ENCODE measurements at places on chromosomes 3 and 15. TPM values are rescaled to one million over a fixed set of nuclear protein-coding genes. Genes with fewer than 3 reads are reported as not detected.

Gene CPN2
- total RNA-seq, result not detected

Gene MESP2
- not detected for total RNA-seq

Gene NR2E3
- 2.4 TPM for total RNA-seq

Gene TRANK1
- total RNA-seq, result 10.6 TPM

Gene DIS3L
- total RNA-seq, result 39.3 TPM

Gene ZNF445
- total RNA-seq, result 20.0 TPM

Gene CNTN6
- 5.6 TPM for total RNA-seq

Gene HIGD2B
- total RNA-seq, result not detected

Gene LRRFIP2
- 67.9 TPM for total RNA-seq

DNA sequence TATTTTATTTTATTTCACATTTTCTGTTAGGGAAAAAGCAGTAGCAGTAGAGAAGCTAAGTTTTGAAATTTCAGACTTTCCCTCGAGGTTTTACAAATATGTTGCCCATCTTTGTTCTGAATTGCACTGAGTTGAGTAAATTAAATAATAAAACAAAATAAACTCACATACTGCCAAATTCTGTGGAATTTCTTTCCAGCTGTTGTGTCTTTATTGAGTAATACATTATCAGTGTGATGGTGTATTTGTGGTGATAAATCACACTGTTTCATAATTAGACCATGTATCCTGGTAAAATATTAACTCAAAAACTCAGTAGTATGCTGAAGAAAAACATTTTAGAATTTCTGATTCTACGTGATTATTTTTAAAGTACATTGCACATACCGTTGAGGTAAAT, 592.1 kb downstream of the SI start:
- H3K4me1 ChIP-seq, result no peaks in the 10 kb centered on the region
- H3K27ac ChIP-seq, result no peak overlapping the region
- H3K27me3 ChIP-seq, result no peaks in the 10 kb centered on the region
- DNase-seq, result no peak
- no peaks in the 10 kb centered on the region for H3K36me3 ChIP-seq

GRCh38 chr3:40382617-40382979, 4.4 kb upstream of the ENTPD3 start:
- H3K4me3 ChIP-seq, result no peak overlapping the region
- no peak overlapping the region for H3K27ac ChIP-seq
- H3K4me1 ChIP-seq, result peaks cover 14% of the 10 kb centered on the region

GRCh38 chr3:141011232-141011996, 39.7 kb upstream of the SPSB4 start:
- H3K4me3 ChIP-seq, result no peak overlapping the region
- no peak overlapping the region for H3K27ac ChIP-seq
- no peaks in the 10 kb centered on the region for H3K4me1 ChIP-seq
- no peaks in the 10 kb centered on the region for H3K27me3 ChIP-seq
- no peaks in the 10 kb centered on the region for H3K36me3 ChIP-seq
- DNase-seq, result peak; percentile 72

DNA sequence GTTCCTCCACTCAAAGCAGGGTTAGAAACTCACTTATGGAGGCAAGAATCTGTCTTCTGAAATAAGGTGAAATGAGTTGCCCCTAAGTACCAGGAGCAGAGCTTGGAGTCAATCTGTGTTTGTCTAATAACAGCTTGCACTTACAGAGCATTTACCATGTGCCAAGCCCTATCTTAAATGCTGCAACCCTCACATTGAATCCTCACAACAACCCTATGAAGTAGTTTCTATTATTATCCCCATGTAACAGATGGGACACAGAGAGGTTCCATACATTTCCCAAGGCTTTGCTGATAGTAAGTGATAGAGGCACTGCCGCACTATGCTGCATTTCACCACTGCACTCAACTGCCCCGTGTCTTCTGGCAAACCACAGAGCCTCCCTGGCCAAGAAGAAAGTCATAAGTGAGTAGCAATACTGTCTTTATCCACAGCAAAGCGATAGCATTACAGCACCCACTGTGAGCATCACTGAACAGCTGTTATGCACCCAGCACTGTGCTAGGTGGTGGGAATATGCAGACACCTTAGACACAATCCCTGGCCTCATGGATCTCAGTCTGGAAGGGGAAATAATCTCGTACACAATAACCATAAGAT, 141.5 kb downstream of the SSR3 start:
- no peaks in the 10 kb centered on the region for H3K36me3 ChIP-seq
- H3K27me3 ChIP-seq, result no peaks in the 10 kb centered on the region
- no peak for DNase-seq
- H3K4me1 ChIP-seq, result no peaks in the 10 kb centered on the region
- H3K4me3 ChIP-seq, result no peak overlapping the region
- H3K27ac ChIP-seq, result no peak overlapping the region

GRCh38 chr15:31517711-31518110, 191.1 kb downstream of the KLF13 start:
- no peak overlapping the region for H3K27ac ChIP-seq
- no peaks in the 10 kb centered on the region for H3K4me1 ChIP-seq
- H3K4me3 ChIP-seq, result no peak overlapping the region
- no peaks in the 10 kb centered on the region for H3K36me3 ChIP-seq
- H3K27me3 ChIP-seq, result no peaks in the 10 kb centered on the region

GRCh38 chr15:56537881-56538280, 72.9 kb upstream of the MNS1 start:
- H3K27me3 ChIP-seq, result no peaks in the 10 kb centered on the region
- no peak for DNase-seq
- H3K4me3 ChIP-seq, result no peak overlapping the region
- H3K27ac ChIP-seq, result no peak overlapping the region
- H3K36me3 ChIP-seq, result no peaks in the 10 kb centered on the region

GRCh38 chr3:30352410-30353318, 253.7 kb upstream of the TGFBR2 start:
- peaks cover 25% of the 10 kb centered on the region for H3K4me1 ChIP-seq
- H3K27ac ChIP-seq, result no peak overlapping the region
- no peak overlapping the region for H3K4me3 ChIP-seq
- no peak for DNase-seq
- H3K36me3 ChIP-seq, result no peaks in the 10 kb centered on the region

GRCh38 chr3:12557473-12558100, 700 bp downstream of the MKRN2 start:
- H3K27me3 ChIP-seq, result no peaks in the 10 kb centered on the region
- H3K4me3 ChIP-seq, result peak overlapping the region; percentile 95
- H3K27ac ChIP-seq, result peak overlapping the region; percentile 95
- no peaks in the 10 kb centered on the region for H3K36me3 ChIP-seq
- no peak for DNase-seq

Measured in upper lobe of left lung (tissue), 6 donors.